ENCODE measurements at places on chromosomes 3 and 15.
A peak's percentile ranks its signal among the peaks of the same experiment; 100 is the strongest.

DNA sequence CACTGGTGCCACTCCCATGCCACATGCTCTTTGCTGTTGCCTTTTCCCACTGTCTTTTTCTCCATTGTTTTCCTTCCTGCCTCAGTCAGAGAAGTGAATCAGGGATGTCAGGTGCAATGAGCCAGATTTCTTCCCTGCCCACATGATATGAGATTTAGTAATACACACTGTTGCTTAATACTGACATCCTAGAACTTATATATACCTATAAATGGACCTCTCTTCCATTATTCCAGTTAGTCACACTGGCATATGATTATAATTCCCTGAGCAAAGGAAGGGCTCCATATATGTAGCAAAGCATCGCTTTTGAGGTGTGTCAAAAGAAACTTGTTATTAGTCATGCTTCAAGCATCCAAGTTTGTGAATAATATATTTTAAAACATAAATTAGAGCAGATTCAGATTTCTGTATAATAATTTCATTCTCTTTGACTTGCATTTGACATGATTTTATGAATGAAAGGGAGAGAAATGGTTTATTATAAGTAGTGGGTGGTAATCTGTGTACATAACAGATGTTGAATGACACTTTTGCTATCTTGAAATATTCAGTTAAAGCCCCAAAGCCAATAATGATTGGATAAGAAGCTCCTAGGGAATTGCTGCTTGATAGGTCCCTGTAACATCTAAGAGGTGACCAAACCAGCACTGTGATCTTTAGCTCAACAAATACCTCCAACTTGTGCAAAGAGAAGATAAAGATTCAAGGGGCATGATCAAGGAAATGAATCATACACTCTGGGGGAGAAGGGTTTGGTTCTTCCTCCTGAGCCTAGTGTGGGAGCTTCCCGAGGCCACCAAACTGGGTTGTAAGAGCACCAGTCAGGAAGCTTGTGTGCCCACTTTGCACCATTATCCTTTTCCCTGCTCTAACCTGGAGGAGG, 48.6 kb downstream of the CHST2 start:
- DNase-seq = no peak

DNA sequence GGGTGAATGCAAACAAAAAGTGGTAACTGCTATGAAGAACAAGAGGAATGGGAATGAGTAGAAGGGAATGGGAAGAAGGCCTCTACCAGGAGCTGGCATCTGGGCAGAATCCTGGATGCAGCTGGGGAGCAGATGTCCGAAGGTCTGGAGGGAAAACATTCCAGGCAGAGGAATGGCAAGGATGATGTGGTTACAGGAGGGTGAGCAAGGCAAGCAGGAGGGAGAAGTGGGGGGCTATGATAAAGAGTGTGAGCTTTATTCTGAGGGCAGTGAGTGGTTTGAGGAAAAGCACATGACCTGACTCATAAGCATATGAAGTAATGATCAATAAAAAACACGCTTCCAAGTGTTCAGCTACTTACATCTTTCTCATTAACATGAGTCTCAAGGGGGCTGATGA, 17.1 kb downstream of the SKIC8 start:
- no peak for DNase-seq

GRCh38 chr15:47945872-47946650, 174.7 kb upstream of the SLC24A5 start:
- DNase-seq = peak; percentile 54

- no peak for DNase-seq
These were observed 16.2 kb downstream of the ZNF609 start for GRCh38 chr15:64476550-64476949.

DNA sequence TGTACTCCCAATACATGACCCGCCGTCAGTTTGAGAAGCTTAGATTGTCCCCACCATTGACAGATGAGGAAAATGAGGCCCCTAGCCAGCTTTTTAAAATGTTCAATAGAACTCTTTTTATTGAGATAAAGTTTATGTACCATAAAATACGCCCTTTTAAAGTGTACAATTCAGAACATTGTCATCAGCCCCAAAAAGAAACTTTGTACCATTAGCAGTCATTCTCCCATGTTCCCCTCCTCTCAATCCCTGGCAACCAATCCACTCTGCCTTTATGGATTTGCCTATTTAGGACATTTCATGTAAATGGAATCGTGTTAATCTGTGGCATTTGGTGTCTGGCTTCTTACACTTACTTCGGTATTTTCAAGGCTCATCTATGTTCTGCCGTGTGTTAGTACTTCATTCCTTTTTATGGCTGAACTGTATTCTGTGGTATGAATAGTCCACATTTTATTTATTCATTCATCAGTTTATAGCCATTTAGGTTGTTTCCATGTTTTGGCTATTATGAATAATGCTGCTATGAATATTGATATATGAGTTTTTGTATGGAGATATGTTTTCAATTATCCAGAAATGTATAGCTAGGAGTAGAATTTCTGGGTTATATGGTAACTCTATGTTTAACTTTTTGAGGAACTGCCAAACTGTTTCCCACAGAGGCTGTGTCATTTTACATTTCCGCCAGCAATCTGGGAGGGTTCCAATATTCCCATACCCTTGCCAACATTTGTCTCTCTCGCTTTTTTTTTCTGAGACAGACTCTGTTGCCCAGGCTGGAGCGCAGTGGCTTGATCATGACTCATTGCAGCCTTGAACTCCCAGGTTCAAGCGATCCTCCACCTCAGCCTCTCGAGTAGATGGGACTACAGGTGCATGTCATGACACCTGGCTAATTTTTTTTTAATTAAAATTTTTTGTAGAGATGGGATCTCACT, 15.3 kb upstream of the PTPN23 start:
- DNase-seq = peak; percentile 75

- no peak for DNase-seq
These were observed 264.3 kb upstream of the ARHGEF26 start for GRCh38 chr3:153856932-153857331.

- DNase-seq = no peak
These were observed 656.3 kb upstream of the TGFBR2 start for GRCh38 chr3:29949940-29950616.

DNA sequence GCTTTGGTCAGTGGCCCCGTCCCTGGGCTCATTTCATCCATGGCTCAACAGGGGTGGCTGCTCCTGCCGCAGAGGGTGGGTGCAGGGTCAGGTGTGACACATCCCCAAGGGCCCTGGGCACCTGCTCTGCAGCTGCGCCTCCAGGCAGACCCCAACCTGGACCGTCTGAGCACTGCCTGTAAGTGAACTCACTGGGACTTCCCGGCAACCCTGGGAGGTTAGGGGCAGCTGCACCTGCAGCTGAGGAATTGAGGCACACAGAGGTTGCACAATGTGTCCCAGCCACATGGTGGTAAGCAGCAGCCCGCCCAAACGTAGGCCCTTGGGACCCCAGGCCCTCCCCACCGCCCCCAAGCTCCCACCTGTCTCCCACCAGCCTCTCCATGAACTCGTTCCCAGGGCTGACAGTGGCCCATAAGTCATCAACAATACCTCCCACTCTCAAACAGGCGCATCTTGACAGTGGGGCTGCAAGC, 55.1 kb downstream of the PLXNA1 start:
- no peak for DNase-seq

DNA sequence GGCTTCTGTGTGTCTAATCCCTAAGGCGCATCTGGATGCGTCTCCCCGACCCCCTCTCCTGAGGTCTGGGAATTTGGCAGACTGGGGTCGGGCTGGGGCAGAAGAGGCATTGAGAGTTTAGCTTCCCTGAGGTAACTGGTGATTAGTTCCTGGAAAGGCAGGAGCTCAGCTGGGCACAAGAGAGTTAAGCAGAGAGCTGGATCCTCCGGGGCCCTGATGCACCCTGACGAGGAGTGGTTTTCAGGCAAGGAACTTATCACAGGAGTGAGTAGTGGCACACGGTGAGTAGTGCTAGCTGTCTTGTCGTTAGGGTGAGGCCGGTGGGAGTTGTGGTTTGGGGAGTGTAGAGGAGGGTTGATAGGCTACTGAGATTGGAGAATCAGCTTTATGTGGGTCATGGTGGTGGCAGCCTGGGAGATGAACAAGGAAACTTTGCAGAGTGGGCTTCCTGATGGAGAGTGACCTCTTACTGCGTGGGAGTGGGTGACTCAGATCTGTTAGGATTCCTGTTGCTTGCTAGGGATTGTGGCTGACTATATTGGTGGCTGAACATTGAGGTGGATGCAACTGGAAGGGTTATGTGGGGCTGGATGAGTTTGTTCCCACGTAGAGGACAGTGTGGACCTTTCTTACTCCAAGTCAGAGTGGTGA, 897 bp downstream of the RAD54L2 start:
- peak; percentile 16 for DNase-seq

Data from tongue (tissue), 3 donors.